ENCODE measurements at places on chromosomes 5 and 9.

DNA sequence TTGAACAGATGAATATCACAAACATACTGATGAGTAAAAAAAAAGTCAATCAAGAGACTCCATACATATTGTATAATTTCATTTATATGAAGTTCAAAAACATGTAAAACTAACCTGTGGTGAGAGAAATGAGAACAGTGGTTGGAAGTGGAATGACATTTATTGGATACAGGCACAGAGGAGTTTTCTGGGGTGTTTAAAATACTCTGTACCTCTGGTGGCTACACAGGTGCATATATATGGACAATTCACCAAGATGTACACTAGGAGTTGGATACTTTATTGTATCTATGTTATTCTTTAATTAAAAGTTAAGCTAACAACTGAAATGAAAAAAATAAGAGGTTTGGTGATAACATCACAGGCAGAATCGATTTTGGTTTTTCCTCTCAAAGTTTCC lies 14.1 kb downstream of the FOXD1 start:
- DNase-seq = no peak

DNA sequence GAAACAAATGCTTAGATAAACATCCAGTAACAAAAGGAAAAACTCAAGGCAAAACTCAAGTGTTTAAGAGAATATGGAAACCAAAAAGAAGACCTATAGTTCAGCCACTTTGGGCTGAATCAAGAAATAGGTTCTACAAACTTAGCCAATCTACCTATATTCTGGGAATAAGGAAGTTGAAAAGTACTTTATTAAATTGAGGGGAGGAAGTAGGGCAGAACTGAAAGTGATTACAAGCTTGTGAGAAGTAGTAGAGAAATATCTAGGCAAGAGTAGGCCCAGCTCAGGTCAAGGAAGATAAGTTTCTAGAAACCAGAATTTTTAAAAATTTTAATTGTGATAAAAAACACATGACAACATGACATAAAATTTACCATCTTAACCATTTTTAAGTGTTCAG lies 384.8 kb upstream of the PCSK5 start:
- no peak for DNase-seq

GRCh38 chr5:947626-948471 lies 55.2 kb downstream of the TRIP13 start:
- DNase-seq = no peak

DNA sequence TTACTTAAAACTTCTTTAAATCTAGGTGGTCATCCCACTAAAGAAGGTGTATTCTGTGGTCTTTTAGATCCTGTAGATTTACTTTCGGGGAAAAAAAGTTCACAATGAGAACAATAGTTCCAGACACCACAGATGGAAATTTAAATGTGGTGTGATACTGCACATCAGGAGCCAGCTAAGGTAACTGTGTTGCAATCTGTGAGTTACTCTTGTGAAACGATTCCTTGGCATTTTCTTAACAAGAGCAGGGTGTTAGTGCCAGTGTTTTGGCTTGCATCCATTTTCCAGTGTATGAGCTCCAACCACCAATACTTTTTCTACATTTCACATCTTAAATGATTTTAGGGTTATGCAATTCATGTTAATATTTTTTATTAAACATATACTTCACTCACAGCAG lies 674.5 kb downstream of the CETN3 start:
- DNase-seq = no peak

DNA sequence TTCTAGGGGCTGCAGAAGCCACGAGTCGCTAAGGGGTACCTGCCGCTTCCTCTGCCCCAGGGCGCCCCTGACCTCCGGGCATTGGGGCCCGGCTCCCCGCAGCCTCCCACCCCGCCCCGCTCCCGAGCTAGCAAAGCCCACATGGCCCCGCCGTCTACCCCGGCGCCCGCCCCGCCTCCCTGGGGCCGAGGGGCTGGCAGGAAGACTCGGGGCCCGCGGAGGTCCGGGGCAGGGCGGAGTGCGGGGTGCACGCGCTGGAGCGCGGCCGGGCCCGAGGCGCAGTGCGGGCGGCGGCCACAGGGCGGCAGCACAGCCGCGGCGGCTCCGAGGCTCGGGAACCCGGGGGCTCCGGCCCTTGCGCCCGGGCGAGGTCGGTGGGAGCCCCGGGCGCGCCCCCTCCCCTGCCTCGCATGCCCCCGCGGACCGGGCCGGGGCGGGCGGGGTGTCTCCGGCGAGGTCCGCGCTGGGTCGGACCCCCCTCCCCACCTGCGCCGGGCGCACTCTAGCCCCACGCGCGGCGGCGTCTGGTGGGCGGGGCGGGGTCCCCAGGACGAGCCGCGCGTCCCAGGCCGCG lies 6.7 kb downstream of the NRARP start:
- peak; percentile 54 for DNase-seq

DNA sequence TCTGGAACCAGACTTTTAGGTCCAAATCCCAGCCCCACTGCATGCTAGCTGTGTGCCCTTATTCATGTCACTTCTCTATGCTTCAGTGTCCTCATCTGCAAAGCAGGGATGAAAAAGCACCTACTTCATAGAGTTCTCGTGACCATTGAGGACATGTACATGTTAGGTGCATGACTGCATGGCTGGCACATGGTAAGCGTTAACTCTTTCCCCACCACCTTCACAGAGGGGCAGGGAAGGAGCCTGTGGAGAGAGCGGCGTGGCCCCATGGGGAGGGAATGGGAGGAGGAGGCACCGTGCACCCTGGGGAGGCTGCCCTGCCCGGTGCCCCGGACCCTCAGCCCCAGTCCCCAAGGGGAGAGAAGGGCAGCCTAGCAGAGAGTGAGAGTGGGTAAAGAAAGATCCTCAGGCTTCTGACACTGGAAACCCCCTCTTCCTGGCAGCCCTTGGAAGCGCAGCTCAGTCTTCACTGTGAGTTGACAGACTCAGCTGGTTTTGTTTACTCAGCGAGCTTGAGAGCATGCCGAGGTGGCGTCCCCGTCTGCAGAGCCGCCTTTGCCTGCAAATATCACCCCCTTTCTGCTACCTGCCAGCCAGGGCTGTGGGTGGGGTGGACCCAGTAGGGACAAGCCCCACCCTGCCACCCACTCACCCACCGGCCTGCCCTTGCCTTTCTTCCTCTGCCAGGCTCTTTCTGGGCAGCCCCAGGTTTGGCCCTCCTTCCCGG lies 10.6 kb upstream of the ANGPTL2 start:
- DNase-seq = no peak

DNA sequence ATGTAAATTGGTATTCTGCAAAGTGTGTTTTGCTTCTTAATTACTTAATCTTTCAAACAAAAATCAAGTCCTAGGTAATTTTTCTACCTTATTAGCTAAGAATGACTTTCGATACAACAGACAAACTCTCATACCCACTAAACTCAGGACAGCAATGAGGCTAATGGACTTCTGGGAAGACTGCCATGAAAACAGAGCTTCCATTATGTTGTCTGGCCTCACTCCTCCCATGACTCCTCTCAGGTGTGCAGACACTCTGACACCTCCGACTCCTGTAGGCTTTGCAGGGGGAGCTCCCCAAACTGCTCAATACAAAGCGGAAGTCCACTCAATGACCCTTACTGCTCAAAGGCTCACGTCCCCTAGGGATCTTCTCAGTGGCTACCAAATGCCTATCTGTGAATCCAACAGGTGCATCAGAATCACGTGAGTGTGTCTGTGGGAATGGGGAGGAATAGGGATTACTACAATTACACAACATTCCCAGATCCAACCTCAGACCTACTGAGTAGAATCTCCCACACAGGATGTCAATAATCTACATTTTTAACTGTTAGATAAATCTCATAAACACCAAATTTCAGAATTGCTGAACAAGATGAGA lies 289.9 kb downstream of the RAB3C start:
- no peak for DNase-seq

DNA sequence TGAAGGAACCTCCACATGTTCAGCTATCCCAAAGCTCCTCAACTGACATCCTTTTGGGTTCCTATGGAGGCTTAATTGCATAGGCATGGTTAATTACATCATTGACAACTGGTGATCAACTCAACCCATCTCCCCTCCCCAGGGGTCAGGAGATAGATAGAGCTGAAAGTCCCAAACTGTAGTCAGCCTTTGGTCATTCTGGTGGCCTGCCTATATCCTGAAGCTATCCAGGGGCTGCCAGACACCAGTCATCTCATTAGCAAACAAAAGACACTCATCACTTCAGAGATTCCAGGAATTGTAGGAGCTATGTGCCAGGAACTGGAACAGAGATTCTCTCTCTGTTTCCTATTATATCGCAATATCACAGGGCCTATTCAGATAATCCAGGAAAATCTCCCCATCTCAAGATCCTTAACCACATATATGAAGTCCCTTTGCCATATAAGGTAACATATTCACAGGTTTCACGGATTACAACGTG lies 646.5 kb upstream of the GRAMD2B start:
- DNase-seq = no peak

DNA sequence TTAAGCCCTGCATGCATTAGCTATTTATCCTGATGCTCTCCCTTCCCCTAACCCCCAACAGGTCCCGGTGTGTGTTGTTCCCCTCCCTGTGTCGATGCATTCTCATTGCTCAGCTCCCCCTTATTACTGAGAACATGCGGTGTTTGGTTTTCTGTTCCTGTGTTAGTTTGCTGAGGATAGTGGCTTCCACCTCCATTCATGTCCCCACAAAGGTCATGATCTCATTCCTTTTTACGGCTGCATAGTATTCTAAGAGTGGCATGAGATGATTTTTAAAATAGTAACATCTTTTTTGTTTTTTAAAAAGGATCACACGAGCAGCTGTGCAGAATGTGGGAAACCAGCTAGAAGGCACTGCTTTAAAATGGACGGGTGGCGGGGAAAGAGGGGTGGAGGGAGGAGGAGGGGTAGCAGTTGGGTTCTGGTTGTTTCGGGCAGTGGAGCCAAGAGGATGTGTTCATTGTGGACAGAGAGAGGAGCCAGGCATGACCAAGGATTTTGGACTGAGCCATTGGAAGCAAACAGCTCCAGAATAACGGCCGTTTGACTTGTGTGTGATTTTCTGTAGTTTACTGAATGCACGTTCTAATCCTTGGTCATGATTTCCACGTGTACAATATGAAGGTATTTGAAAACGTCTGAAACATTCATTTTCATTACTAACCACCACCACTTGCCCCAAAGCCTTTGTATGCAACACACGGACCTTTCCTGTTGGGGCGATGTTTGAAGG lies 1.7 kb upstream of the TENT4A start:
- no peak for DNase-seq

DNA sequence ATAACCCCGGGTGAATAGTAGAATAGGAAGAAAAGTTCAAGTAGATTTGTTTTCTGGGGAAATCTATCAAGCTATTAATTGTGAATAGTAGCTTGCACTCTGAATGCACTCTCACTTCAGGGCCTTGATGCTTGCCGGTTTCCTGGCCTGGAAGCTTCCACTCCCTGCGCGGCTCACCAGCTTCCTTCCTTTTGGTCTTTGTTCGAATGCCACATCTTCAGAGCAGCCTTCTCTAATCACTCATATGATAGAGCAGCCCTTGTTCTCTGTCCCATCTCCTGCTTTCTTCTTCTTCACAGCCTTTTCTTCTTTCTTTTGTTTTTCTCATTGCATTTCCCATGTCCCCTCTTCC lies 146.7 kb downstream of the MAST4 start:
- DNase-seq = no peak

DNA sequence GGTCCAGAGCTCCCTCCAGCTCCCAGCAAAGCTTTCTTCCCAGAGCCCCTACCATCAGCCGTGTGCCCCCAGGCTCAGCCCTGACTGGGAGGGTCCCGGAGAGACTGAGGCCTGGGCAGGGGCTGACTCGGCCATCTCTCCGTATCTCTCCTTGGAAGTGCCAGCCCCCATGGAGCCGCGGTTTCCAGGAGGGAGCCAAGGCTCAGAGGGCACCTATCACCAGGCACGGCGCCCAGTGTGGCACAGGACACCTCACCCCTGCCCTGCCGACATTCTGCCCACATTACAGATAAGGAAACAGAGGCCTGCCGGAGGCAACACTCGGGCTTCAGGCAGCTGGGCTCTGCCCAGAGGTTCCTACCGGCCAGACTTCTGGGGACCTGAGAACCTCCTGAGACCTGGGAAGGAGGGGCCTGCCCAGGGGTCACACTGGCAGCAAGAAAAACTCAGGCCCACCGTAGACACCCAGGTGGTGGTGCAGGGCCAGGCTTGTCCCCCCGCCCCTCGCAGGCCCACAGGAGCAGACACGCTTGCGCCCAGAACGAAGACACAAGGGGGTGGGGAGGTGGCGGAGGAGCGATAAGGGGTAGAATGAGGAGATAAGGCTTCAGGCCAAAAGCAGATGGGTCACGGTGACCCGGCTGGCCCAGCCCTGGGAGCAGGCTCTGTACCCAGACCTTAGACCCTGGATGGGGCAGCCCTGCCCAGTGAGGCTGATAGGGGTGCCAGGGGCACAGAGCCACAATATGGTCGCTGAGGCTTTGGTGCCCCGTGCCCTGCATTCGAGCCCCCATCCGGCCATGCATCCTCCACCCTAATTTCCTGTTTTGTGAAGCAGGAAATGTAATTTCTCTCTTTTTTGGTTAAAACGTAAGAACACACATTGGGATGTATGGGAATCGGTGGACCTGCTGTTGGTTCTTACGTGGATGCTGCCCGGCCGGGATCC lies 11.8 kb downstream of the NR5A1 start:
- DNase-seq = no peak

DNA sequence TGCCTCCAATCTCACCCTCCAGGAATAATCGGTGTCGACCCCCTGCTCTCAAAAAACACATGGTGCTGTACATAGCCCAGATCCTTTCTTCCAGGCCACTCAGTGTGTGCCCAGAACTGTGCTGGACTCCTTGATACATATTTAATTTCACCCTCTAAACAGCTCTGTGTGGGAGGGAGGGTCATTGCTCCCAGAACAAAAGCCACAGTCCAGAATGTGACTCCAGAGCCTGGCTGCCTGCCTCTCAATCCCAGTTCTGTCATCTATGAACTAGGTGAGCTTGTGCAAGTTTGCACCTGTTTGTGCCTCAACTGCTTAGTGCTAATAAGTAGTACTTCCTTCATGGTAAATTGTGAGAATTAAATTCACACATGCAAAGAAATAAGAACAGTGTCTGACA lies 93.1 kb downstream of the GABBR2 start:
- DNase-seq = no peak

GRCh38 chr9:70615464-70616138 lies 201.1 kb upstream of the KLF9 start:
- DNase-seq = no peak

DNA sequence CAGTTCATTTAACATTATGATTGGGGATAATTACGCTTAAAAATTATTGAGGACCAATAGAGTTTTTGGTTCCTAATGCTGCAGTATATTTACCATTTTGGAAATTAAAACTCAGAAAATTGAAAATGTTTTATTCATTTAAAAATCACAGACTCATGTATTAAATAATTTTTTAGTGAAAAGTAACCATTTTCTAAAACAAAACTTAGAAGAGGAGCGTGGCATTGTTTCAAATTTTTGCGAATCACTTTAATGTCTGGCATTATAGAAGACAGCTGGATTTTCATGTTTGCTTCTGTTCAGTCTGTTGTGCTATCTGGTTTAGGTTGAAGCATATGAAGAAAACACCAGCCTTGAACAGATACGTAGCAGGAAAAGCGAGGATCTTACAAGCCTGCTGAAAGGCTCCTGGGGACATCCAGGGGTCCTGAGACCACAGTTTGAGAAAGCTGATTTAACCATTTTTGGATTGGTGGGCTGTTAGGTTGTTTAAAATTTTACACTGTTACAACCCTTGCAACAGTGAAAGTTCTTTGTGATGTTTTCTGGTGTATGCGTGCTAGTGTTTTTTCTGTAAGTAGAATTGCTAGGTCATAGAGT lies 1.6 kb downstream of the ZFYVE16 start:
- no peak for DNase-seq

- DNase-seq = no peak
These were observed 37.5 kb upstream of the ZFYVE16 start for GRCh38 chr5:80370390-80370789.

GRCh38 chr9:72952914-72953313 lies at the start of gene ALDH1A1:
ALDH1A1 (minus strand) TSS chr9:72953053; CDS start chr9:72953000, 53 bp downstream.
- no peak for DNase-seq

All from CD4-positive, alpha-beta T cell treated with Interleukin-10 for 1 hour (primary cell).